ENCODE measurements at places on chromosomes 1 and 21.
A peak's percentile ranks its signal among the peaks of the same experiment; 100 is the strongest.

- no peak for DNase-seq
These were observed 12.2 kb upstream of the PINK1 start for GRCh38 chr1:20621012-20621411.

GRCh38 chr1:24108334-24109165 is 3.4 kb downstream of the MYOM3 start:
- DNase-seq: no peak

GRCh38 chr1:38581396-38581795 is 278.2 kb downstream of the RRAGC start:
- DNase-seq: no peak

- no peak for DNase-seq
These were observed 43.8 kb downstream of the RUNX3 start for GRCh38 chr1:24886241-24886640.

- DNase-seq: no peak
These were observed 145.6 kb downstream of the GDAP2 start for GRCh38 chr1:117783606-117784396.

GRCh38 chr1:237799762-237800474 is 90.8 kb downstream of the ZP4 start:
- DNase-seq: peak; percentile 57

- no peak for DNase-seq
These were observed 12.1 kb downstream of the IFNAR2 start for GRCh38 chr21:33241846-33242245.

- no peak for DNase-seq
These were observed 2.3 kb downstream of the ZBTB37 start for GRCh38 chr1:173870252-173871075.

GRCh38 chr1:58781541-58782177 is 2.2 kb downstream of the JUN start:
- DNase-seq: peak; percentile 74

- DNase-seq: no peak
These were observed 39.0 kb downstream of the TBX19 start for GRCh38 chr1:168319691-168320090.

- no peak for DNase-seq
These were observed 150.9 kb downstream of the ZC3H11B start for GRCh38 chr1:219461981-219462400.

DNA sequence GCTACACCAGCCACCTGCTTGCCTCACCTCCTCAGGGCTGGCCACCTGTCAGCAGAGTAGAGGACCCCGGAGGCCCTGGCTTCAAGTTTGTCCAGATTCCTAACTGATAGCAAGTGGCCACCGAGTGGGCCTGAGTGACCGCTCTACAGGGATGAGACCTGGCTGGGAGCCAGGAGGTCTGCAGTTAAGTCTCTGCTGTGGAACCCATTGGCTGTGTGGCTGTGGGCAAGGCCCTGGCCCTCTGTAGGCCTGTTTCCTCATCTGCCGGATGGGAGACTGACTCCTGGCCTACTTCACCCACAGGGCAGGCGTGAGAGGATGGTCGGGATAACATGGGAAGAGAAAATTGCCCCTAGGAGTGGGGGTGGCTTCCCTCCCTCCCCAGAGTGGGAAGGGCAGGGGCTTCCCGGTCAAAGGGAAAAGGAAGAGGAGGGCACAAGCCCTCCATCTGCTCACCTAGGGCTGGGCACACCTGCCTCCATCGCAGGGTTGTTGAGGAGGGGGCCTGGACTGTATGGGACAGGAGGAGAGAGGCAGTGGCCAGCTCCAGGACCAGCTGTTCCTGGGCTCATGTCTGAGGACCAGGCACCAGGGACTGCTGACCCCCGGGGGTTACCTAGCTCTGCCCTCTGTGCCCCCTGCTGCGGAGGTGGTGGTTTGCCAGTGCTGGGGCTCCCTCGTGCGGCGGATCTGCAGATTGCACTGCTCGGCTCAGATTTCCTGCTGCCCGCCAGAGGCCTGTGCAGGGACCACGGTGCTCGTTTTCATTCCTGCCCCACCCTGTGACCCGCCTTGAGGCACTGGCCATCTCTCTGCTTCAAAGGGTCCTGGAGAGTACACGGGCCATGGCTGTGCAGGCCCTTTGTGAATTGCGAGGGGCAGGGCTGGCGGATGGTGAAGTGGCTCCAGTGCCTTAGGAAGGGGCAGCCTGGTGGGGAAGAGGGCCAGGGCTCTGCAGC is 9.1 kb upstream of the MTFR1L start:
- DNase-seq: peak; percentile 70

DNA sequence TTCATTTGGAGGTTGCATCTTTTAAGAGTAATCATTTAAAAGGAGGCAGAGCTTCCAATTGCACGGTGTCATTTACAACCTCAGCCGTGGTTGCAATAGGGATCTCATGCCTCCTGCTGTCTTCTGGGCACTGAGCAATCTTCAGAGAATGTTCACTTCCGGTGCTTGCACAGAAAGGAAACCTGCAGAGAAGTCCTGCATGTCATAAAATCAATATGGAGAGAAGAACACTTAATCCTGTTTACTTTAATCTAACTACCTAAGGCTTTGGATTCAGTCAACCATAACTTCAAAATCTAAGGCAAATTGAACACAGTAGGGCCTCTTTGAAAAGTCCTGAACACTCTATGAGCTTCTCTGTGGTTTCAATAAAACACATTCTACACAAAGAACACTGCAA is 11.3 kb upstream of the MAP10 start:
- peak; percentile 91 for DNase-seq

- no peak for DNase-seq
These were observed 5.1 kb downstream of the PMF1 start for GRCh38 chr1:156217871-156218270.

GRCh38 chr21:25501996-25502665 is 105.2 kb downstream of the MRPL39 start:
- no peak for DNase-seq

DNA sequence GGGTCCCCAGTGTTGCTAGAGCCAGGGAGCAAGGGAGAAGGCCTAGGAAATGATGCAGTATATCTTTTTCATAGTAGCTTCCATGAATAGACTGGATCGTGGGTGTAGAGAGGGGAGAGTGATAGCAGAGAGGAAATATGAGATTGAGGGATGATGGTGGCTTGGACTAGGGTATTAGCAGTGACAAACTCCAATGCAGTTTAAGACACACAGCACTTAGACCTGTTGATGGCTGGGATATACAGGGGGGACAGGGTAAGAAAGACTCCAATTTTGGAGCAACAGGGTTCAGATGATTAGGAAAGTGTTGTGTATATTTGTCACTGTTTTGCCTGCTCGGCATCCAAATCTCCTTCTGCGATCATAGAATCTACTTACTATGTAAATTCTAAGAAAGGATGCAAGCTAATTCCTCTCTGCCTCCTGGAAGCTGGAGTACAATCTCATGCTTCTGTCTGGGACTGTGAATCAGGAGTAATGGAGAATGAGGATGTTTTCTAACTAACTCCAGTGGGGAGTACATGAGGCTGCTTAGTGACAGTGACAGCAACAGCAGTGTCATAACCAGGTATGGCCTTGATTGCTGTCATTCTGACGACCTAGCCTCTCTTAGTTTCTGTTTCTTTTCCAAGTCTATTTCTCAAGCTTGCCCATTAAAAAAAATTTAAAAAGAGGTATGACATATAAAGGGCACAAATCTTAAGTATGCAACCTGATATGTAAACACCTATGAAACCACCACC is 47.5 kb downstream of the SYDE2 start:
- no peak for DNase-seq

DNA sequence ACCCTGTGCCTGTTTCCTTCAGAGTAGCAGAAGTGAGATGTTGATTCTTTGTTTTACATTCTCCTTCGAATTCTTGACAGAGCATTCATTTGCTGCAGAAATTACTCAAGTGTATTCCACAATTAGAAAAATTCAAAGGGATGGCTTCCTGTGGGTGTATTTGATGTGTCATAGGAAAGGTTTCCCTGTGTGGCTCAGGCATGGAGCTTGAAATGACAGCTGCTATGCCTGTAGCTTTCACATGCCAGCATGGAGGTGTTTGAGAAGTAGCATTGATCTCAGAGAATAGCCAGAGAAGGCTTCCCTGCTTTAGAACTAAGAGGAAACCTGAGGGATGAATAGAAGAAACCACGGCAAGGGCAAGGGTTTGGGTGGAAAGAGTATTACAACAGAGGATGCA is 317.2 kb upstream of the DEPDC1 start:
- no peak for DNase-seq

- no peak for DNase-seq
These were observed 76.4 kb downstream of the EVI5 start for GRCh38 chr1:92708368-92708950.

- DNase-seq: peak; percentile 56
These were observed 12.6 kb downstream of the ZC3H12A start for GRCh38 chr1:37486680-37487618.

- DNase-seq: no peak
These were observed 102.8 kb downstream of the RIPK4 start for GRCh38 chr21:41663805-41664788.

DNA sequence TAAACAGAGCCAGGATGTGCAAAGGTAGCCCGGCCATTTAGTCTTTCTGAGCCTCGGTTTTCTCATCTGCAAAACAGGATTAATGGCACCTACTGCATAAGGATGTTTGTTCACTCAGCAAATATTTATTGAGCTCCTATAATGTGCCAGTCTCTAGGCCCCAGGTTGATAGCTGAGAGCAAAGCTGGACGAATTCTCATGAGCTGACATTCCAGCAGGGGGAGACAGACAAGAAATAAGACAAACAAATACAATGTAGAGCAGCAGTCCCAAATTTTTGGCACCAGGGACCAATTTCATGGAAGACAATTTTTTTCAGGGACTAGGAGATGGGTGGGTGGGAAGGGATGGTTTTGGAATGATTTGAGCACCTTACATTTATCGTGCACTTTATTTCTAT is 74.3 kb upstream of the PAX7 start:
- no peak for DNase-seq

- no peak for DNase-seq
These were observed 56.1 kb downstream of the ATP2B4 start for GRCh38 chr1:203682473-203683383.

DNA sequence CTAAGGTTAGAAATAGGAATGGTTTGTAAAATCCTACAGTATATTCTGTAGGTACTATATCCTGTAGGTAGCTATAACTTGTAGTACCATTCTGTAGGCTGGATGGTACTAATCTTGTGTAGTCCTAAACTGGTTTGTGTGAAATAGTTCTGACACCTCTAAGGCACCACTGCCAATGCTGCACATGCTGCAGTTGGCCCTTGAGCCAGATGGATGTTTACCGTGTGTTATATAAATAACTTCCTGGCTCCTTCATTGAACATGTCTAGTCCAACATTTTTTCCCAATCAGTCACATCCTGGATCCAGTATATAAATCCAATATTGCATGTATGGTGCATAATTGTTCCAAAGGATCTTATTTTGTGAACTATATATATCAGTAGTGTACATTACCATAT is 89.5 kb upstream of the GNG4 start:
- no peak for DNase-seq

DNA sequence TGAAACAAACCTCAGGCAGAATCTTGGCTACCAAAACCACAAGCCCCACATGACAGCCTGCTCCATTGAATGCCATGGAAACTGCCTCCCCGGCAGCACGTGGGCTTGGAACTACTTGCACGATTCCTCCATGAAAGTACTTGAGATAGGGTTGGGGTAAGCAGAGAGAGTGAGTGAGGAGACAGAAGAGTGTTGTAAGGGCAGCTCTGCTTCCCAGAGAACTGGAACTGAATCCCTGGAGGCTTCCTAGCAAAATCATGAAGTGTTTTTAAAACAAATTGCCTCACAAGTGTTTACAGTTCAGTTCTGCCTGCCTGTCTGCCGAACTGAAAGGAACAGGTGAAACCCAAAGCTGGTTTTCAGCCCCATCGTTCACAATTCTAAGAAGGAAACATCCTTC is 35.3 kb upstream of the DNASE2B start:
- peak; percentile 48 for DNase-seq

DNA sequence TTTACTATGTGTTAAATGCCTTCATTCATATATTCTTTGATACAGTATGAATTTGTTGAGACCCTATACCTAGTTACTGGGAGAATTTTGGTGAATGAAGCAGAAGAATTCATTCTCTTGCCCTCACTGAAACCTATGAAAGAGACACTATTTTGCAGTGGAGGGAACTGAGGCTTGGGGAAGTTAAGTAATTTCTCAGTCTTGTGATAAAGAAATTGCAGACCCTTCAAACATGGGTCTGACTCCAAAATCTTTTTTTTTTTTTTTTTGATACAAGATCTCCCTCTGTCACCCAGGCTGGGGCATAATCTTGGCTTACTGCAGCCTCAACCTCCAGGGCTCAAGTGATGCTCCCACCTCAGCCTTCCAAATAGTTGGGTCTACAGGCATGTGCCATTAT is 132.1 kb downstream of the DNM3 start:
- DNase-seq: no peak

- DNase-seq: no peak
These were observed 2.4 kb downstream of the MYBPHL start for GRCh38 chr1:109304226-109304920.

DNA sequence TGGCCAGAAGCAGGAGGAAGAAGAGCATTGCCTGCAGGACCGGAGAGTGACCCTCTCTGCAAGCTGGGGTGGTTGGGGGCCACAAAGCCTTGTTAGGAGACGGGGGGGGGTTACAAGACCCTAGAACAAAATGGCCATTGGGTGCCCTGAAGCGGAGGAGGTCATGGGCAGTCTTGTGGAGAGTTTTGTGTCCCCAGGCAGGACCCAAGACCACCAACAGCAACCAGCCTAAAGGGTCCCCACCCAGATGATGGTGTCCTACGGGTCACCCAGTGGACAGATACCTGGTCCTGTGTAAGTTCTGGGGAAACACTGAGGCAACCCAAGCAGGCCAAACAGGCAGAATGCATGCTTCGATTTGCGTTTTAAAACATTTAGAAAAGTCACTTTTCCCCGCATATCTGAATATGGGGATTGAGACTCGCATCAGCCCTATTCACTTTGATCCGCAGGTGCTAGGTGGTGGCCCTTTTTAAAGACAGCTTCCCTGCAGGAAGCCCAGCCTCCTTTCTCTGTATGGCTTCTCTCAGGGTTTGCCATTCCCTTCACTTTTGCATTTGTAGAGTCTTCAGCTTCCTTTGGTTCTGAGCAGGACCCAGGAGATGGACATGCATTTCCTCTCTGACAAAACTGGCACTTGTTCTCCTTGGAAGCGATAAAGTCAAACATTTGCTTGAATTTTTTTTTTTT is 21.1 kb downstream of the GNG4 start:
- no peak for DNase-seq

GRCh38 chr1:1040004-1040991 is 20.4 kb downstream of the AGRN start:
- DNase-seq: peak; percentile 79

DNA sequence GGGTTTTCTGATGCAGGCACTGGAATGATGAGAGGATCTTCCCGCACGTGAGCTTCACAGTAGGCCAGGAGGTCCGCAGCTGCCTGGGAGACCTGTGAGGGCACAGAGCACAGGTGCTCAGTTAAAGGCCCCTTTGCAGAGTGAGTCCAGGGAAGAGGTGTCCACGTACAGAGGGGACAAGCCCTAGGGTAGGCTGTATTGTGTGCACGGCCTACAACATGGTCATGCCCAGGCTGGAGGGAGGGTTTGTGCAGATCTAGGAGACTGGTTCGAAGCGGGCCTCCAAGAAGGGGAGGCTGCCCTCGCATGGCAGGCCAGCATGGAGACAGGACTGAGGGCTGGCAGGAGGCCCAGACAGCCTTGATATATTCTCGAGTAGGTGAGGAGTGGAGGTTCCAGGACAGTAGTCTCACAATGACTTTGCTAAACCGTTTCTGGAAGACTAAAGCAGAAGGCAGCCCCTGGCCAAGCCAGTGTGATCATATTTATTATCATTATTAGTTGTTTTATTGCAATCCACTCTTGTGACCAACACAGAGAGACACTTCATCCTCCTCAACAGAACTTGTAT is 48.0 kb upstream of the B3GALNT2 start:
- DNase-seq: no peak

- no peak for DNase-seq
These were observed 99.1 kb upstream of the NGF start for GRCh38 chr1:115437196-115437595.

Data from NCI-H345 (cell line).